RPMI8226 (cell line): ENCODE measurements at places on chromosomes 12 and 14.

GRCh38 chr12:57101892-57102695 is 9.1 kb downstream of the STAT6 start:
- DNase-seq, result no peak

DNA sequence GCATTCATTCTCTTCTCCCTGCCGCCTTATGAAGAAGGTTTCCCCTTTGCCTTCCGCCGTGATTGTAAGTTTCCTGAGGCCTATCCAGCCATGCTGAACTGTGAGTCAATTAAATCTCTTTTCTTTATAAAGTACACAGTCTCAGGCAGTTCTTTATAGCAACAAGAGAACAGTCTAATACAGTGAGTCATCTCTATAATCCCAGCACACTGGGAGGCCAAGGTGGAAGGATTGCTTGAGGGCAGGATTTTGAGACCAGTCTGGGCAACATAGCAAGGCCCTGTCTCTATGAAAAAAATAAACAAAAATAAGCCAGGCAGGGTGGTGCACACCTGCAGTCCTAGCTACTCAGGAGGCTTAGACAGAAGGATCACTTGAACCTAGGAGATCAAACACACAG is 259.9 kb downstream of the CEP128 start:
- DNase-seq, result no peak

- DNase-seq, result no peak
These were observed 14.6 kb downstream of the PSMD9 start for GRCh38 chr12:121903202-121903601.

GRCh38 chr14:100844082-100844408 is 18.1 kb downstream of the MEG3 start:
- no peak for DNase-seq

DNA sequence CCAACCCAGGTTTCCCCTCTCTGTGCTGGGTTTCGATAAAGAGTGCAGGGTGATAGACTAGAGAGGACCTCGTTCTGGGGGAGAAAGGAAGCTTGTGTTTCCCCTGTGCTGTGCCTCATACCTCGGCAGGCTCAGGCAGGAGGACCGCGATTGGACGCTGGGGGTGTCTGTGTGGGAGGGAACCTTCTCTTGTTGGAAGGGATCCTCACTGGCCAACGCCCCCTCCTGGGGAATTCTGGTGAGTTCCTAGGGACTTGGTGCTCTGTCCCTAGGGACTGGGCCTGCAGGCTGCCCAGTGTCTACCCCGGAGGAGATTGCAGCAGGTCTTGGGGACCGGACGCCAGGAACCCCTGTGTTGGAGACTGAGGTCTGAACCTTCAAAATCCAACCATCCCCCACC is 157.4 kb upstream of the PRMT8 start:
- DNase-seq, result no peak

DNA sequence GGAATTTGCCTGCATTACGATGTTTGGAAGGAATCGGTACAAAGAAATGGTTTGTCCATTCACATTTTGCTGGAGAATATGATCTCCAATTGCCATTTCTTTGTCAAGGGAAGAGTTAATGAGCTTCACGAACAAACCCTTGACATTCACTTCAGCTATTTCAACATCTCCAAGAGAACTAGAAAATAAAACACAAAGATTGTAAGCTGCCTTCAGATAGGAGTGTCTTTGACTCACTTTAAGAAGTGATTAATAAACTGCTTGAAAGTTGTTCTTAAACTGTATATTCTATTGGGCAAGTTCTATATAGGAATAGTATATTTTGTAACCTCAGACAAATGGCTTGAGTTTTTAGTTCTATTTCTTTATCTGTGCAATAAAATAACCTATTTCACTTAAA is 26.3 kb downstream of the LMNTD1 start:
- DNase-seq, result no peak

DNA sequence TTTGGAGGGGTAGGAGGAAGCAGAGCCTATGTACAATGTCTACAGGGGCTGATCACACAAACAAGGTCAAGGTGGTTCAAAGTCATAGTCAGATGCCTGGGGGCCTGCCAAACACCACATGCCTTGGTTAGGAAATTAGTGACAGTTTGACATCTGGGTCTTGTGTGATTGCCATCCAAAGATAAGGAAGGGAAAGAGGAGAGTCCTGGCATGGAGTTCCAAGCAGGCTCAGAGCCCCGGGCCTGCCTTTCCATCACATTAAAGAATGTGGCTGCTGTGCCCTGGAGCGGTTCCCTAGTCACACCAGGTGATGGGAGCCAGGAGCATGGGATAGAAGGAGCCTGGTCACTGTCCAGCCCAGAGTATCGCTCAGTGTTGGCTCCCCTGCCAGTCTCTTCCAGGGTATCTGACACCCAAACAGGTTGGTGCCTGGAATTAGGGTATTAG is 53.6 kb upstream of the BCL2L14 start:
- no peak for DNase-seq

DNA sequence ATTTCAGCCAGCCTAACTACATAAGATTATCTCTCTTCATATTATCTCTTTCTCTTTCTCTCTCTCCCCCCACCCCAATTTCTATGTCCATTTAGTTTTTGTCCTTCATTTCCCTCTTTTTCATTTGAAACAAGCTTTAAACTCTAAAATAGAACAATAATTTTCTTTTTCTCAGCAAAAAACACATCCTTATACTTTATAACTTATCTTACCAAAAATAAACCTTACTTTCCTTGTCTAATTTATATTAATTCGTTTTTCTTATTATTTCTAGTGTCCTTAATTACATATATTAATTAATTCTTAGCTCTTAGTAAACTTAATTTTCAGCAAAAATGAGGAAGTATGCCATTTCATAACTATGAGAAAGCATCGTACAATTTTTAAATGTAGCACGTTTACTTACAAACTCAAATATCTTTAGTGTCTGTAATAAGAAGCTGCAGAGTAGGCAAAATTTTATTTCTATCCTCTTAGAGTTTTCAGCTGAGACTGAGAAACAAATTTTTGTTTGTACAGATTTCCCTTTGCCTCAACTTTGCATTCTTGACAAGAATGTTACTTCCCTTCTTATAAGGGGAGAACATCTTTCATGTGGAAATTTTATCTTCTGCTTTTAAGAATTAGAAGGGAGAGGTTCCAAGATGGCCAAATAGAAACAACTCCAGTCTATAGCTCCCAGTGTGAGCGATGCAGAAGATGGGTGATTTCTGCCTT is 65.1 kb upstream of the ST8SIA1 start:
- DNase-seq, result no peak

DNA sequence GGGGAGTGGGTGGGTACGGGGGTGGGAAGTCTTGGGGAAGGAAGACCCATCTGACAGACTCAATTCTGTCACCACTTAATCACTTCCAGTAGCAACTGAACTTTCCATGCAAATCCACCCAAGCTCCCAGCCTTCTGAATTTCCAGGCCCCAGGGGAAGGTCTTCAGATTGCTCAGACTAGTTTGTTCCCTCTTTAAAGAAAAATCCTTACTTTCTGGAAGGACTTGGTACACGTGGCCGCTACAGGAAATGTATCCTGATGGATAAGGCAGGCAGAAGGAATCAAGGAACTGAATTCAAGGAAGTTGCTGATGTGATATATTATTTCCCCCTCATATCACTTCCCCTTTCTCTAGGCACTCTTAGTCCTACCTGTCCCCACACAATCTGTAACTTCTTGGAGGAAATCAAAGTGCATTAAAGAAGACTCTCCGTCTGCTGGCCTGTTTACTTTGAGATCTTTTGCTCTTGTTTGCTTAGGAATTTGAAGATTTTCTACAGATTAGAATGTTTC is 6.4 kb downstream of the NFKBIA start:
- DNase-seq, result no peak

DNA sequence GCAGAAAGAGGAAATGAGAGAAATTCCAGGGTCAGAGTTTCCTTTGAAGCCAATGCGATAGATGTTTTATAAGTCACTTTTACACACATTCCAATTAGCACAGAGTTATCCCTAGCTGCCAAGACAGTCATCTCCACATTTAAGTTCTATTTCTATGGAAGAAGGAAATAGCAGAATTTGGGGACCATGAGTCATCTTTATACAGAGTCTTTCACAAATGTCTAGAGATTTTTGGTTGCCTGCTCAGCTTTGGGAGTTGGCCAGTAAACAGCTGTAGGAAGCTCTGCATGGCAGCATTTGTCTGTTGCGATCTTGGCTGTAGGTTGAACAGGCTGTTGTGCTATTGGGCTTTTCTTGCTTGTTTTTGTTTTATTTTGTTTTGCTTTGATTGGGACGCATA is 884.3 kb downstream of the GALC start:
- no peak for DNase-seq

GRCh38 chr14:23258256-23258655 is 20.5 kb downstream of the RNF212B start:
- no peak for DNase-seq

DNA sequence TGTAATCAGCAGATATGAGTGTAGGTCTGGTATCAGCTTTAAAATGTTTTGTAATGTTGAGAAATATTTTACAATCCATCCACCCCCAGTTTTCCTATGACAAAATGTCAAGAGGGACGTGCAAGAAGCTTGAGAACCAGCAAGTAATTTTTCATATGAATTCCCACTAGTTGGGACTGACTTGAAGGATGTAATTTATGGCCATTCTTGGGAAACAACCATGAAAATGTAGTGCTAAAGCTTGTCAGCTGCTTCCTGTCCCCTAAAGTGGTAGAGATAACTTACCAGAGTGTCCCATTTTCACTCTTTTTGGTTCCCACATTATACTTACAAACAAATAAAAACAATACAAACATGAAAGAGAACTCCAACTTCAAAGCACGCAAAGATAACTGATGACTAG is 63.9 kb downstream of the RERG start:
- no peak for DNase-seq

DNA sequence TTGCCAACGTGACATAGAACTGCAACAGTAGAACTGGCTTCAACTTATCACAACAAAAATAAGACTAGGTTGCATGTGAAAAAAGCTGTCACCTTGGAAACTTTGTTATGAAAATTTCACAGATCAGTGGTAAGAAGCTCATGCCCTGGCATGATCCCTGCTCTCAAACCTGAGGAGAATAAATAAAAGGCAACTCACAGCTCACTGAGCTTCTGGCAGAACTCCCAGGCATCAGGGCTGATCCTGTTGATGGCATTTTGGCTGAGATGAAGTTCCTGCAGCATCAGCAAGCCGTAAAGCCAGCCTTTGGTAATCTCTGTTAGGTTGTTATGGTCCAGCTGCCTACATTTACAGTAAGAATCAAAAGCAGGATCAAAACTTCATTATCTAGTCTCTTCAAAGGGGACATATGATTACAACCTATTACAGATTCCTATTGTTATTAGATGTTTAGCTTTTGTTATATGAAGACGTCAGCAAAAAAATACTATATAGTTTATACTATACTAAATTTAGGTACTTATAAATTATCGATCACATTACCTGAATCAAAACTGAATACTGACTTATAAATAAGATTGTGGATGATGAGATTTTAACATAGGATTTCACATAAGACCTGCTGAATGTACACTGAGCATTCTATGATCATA is 32.0 kb downstream of the LRIG3 start:
- no peak for DNase-seq

DNA sequence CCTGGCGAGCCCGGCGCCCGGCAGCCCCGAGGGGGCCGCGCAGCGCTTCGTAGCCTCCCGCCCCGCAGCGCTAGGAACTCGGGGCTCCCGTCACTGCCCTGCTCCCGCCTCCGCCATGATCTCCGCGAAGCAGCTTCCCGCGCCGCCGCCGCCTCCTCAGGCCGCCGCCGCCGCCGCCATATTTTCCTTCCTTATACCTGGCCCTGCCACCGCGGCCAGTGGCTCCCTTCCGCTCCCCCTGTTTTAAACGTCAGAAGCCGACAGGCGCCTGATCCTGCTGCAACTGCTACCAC is 286 bp downstream of the PPP4R3A start:
- DNase-seq, result no peak

GRCh38 chr14:89731396-89731933 is 223.1 kb downstream of the EFCAB11 start:
- DNase-seq, result no peak

- no peak for DNase-seq
These were observed 93.6 kb downstream of the DIP2B start for GRCh38 chr12:50598321-50598862.

GRCh38 chr12:118145113-118145797 is 9.3 kb downstream of the PEBP1 start:
- no peak for DNase-seq

DNA sequence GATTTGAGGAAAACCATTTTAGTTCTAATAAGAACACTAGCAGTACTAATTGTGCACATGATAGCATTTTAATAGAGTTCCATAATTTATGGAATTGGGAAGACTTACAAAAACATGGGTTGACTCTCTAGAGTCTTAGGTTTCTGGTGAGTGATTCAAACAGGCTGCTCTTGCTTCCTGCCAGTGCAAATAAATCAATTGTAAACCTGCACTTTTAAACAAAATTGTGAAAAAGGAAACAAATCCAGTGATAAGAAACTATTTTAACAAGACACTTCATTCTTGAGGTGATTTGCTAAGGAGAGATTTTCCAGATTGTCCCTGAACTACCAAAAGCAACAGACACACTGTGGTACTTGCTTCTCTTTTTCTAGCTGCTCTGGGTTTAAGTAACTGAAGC is 112.2 kb downstream of the CACNA1C start:
- DNase-seq, result no peak

DNA sequence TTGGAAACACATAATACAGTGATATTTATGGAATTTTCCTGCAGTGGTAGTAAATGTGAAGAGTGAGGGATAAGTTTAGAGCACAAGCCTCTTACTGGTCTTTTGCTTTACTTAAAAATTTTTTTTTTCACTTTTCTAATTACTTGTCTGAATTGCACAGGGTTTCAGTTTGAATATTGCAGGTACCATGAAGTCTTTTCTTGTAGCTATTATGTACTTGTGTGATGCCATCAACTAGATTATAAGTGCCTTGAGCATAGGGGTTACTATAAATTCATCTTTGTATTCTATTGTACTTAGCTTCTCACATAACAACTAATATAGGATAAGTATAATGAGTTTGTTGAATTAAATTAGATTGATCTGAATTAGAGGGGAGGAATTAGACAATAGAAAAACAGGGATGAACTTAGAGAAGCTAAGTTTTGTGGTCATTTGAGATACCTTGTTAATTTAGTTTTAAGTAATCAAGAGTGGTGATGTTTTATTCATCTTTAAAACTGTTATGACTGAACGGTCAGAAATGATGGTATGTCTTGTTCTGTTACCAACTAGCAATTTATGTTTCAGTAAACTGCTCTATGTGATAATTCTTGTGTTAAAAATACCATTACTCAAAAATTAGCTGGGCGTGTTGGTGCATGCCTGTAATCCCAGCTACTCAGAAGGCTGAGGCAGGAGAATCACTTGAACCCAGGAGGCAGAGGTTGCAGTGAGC is 42.1 kb downstream of the CCDC91 start:
- DNase-seq, result no peak

DNA sequence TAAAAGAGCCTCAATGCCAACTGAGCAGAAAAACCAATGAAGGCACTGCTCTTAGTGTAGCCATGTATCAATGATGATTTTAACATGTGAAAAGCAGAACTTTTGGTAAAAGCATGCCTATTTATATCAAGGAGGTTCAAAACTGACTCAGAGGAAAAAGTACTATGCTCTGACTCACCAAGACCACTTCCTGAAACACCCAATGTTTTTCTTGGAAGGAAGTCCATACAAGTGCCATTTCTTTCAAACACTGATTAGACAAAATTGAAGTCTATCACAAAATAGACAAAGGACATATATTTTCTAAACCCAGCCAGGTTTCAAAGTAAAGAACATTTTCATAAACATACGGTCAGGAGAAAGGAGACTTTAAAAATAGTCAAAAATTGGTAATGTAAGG is 88.6 kb downstream of the EPS8 start:
- no peak for DNase-seq
